Brain pericyte (primary cell): ENCODE measurements at places on chromosomes 1 and 21.

DNA sequence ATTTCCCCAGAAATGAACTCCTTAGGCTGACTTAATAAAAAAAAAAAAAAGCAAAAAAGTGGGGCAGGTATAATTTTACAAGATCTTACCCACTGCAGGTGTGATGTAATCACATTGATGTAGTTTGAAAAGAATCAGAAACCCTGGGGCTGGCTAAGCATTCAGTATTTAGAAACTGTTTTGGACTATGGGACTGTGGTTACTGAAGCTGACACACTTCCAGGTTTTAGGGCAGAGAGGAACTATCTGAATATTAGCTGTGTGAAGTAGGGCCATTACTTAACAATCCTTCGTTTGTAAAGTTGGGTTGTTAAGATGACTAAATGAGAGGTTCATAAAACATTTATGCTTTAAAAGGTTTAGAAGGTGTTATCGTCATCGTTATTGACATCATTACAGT, 165.3 kb downstream of the FASLG start:
- no peak for DNase-seq

- no peak for DNase-seq
Observed at GRCh38 chr21:15415541-15416261, 314.1 kb upstream of the USP25 start.

DNA sequence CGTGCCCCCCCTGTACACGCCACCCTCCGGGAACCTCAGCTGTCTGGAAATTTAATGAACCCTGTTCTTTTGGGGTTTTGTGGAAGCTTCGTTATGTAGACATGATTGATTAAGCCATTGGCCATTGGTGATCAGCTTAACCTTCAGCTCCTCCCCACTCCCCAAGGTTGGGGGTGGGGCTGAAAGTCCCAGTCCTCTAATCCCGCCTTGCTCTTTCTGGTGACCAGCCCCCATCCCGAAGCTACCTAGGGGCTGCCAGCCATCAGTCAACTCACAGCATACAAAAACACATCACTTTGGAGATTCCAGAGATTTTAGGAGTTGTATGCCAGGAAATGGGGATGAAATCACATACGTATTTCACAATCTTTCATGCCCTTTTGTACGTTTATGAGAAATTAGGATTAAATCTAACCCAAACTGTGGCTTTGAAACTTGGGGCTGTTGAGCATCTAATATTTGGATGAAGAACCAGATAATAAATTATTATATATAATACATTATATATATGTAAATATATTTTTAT, 52.3 kb downstream of the BACE2 start:
- DNase-seq: no peak

- no peak for DNase-seq
Observed at GRCh38 chr1:210049616-210050015, 111.6 kb downstream of the SYT14 start.

GRCh38 chr1:34918977-34919561, 10.4 kb downstream of the DLGAP3 start:
- DNase-seq: no peak

GRCh38 chr1:181028196-181028595, 5.5 kb upstream of the STX6 start:
- no peak for DNase-seq
